SJCRH30 (cell line): ENCODE measurements at places on chromosomes 13 and 19. TPM values are rescaled to one million over a fixed set of nuclear protein-coding genes. Genes with fewer than 3 reads are reported as not detected.

Gene GPR12
- not detected in 2 replicates for total RNA-seq

Gene XPO4
- 42.8 and 48.0 TPM in 2 replicates for total RNA-seq

Gene MIR17HG
- 43.9 and 55.8 TPM in 2 replicates for total RNA-seq

Gene IRS2
- total RNA-seq = 2.2 TPM in 2 replicates

Gene B9D2
- 2.8 and 2.9 TPM in 2 replicates for total RNA-seq

Gene KIR2DL4
- total RNA-seq = not detected in 2 replicates

Gene ZNF578
- total RNA-seq = 1.7 and 2.8 TPM in 2 replicates

Gene ICAM5
- 0.22 and 0.28 TPM in 2 replicates for total RNA-seq

Gene KIR3DL1
- not detected in 2 replicates for total RNA-seq

DNA sequence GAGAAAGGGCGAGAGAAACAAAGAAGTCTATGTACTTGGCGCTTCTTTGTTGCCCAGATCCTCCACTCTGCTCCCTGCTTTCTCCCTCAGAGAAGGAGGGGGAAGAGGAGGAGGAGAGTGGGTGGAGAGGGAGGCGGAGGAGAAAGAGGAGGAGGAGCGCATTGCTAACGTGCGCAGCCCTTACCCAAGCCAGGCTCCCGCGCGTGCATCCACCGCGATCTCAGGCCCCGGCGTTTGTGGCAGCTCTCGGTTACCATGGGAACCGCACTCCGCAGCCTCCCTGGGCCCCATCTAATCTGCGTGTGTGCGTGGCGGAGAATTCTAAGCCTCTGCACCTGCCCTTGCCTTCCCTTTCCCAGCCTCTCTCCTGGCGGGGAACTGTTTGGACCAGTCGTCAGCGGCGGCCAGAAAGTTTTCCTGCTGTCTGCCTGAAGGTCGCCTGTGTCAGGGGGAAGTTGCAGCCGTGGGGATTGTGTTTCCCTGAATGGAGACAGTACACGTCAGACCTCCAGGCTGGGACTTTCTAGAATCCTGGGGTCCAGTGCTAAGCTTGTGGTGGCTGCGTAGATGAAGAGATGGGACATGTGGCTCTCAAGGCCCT lies at the start of gene ERICH6B:
Gene ERICH6B (minus strand): TSS at position 239 of the 601 bp plus-strand sequence. CDS start 18,734 bp downstream, outside the sequence.
- no peak within 1 kb of the TSS for H3K4me3 ChIP-seq
- H3K4me1 ChIP-seq = no peaks in the 10 kb centered on the region
- H3K27ac ChIP-seq = no peak within 1 kb of the TSS
- no peaks in the 10 kb centered on the region for H3K27me3 ChIP-seq

- no peak overlapping the region for H3K4me3 ChIP-seq
- DNase-seq = peak; percentile 88
- H3K4me1 ChIP-seq = peaks cover 27% of the 10 kb centered on the region
- peak overlapping the region; percentile 61 for H3K27ac ChIP-seq
Observed at GRCh38 chr19:19113040-19113626, 25.1 kb downstream of the TMEM161A start.

DNA sequence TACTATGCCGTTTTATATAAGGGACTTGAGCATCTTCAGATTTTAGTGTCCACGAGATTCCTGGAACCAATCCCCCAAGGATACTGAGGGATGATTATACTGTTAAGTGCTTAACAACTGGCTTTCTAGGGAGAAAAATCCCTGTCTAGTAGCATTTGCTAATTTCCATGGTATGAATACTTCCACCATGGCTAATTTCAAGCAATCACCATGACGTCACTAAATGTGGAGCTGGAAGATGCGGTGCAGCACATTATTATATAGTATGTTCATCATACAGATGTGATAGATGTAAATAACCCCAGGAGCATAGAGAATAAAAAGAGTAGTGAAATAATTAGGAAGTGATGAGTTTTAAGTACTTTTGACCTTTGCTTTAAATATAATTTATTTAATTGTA lies 72.7 kb downstream of the SIAH3 start:
- no peaks in the 10 kb centered on the region for H3K27me3 ChIP-seq
- H3K27ac ChIP-seq = no peak overlapping the region; the same call in 1 of the 2 replicates
- H3K36me3 ChIP-seq = no peaks in the 10 kb centered on the region

- no peak overlapping the region for H3K4me3 ChIP-seq
- H3K27me3 ChIP-seq = no peaks in the 10 kb centered on the region
- H3K27ac ChIP-seq = no peak overlapping the region
- DNase-seq = no peak
Observed at GRCh38 chr19:1647501-1648458, 4.6 kb downstream of the TCF3 start.

- DNase-seq = no peak
- no peak overlapping the region for H3K27ac ChIP-seq
- H3K27me3 ChIP-seq = no peaks in the 10 kb centered on the region
- no peaks in the 10 kb centered on the region for H3K36me3 ChIP-seq
- H3K4me1 ChIP-seq = peaks cover 12% of the 10 kb centered on the region
Observed at GRCh38 chr19:33508941-33509614, 12.5 kb downstream of the PEPD start.

- H3K4me3 ChIP-seq = no peak overlapping the region
- H3K36me3 ChIP-seq = peaks cover 4% of the 10 kb centered on the region; the same call in 1 of the 2 replicates
- no peak overlapping the region for H3K27ac ChIP-seq
- H3K4me1 ChIP-seq = peaks cover 26% of the 10 kb centered on the region
- DNase-seq = no peak
- H3K27me3 ChIP-seq = no peaks in the 10 kb centered on the region
Observed at GRCh38 chr19:19458110-19458816, 52.8 kb downstream of the GATAD2A start.

DNA sequence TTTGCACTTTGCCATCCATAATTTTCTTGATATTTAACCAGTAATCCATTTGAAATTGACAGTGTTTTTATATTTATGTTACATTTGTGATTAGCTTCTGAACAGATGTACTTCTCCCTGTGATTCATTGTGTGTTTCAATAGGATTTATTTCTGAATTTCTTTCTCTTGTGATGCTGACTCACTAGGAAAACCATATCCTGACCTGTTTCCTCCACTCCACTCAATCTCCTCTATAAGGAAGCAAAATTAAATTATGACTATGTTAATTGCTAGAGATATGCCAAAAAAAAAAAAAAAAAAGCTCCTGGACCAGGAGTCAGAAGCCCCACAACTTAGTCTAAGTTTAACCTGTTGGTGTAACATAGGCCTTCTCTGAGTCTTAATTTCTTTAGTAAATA lies 614.6 kb upstream of the SPRY2 start:
- H3K27me3 ChIP-seq = no peaks in the 10 kb centered on the region
- no peak overlapping the region for H3K27ac ChIP-seq
- no peaks in the 10 kb centered on the region for H3K4me1 ChIP-seq

GRCh38 chr13:106491928-106492587 lies 43.4 kb downstream of the EFNB2 start:
- no peaks in the 10 kb centered on the region for H3K4me1 ChIP-seq
- H3K27ac ChIP-seq = no peak overlapping the region
- H3K36me3 ChIP-seq = peaks cover 21% of the 10 kb centered on the region
- no peak for DNase-seq
- no peak overlapping the region for H3K4me3 ChIP-seq
- H3K27me3 ChIP-seq = no peaks in the 10 kb centered on the region

DNA sequence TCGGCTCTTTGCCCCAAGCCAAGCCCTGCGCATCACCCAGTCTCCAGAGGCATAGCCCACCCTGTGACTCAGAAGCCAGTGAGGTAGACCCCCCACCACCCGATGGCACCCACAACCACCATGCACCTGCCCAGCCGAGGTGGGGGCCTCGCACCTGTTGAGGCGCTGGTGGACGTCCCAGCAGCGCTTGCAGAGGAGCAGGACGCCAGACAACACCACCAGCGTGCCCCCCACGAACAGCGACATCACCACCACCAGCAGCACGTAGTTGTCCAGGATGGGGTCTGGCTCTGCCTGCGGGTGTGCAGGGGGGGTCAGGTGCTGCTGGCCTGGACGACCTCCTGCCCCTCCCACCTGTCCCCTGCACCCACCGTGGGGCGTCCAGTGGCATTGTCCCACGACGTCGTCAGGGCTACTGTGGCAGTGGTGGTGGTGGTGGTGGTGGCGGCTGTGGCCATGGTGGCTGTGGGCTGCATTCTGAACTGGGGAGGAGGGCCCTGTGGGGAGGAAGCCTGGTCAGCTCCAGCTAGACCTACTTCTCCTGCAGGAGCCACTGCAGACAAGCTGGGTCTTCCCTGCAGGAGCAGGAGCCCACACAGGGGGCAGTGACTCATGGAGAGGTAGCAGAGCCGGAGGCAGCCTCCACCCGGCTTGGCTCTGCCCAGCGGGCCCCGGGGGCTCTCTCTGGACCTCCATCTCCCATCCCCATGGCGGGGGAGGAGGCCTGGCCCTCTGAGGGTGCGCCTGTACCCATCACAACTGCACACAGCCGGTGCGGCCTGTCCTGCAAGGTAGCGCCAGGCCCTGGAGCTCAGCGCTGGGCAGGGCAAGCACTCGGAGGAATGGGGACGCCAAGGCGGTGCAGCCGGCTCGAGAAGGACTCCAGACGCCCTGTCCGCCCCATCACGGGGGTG lies 1.9 kb downstream of the CBARP start:
- H3K27me3 ChIP-seq = peaks cover 4% of the 10 kb centered on the region; the same call in 1 of the 2 replicates
- no peak overlapping the region for H3K27ac ChIP-seq
- no peaks in the 10 kb centered on the region for H3K36me3 ChIP-seq

DNA sequence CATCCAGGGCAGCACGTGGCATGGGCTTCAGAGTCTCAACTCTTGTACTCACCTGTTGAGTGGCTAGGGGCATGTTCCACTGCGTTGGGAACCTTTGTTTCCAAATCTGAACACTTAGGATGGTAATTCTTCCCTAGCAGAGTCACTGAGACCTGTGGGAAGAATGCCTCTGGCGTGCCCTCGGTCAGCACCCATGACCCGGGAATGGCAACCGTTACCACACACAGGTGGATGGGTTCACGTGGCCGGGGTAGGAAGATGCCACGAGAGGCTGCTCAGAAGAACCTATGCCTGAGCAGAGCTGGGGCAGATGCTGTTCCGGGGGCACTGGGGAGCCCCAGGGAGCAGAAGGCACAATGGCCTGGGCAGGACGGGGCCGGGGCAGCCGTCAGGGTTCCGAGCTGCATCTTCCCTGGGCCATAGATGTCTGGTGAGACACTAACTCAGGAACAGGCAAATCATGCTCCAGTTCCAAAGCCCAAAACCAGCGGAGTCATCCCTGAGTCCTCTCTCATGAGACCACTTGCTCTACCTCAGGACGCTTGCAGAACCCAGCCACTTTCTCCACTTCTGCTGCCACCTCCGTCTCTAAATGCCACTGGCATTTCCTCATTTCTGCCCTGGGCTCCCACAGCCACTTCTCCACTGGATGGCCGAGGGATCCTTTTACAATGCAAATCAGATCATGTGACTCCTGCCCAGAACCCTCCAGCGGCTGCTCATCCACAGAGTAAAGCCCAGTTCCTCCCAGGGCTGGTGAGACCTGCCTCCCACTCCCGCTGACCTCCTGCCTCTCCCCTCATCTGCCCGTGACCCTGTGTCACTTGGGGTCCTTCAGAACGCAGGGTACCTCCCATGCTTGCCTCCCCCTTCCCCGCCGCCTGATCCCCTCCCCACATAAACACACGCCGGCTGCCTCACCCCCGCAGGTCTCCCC lies 36.7 kb downstream of the FAM124A start:
- H3K4me3 ChIP-seq = no peak overlapping the region
- H3K4me1 ChIP-seq = no peaks in the 10 kb centered on the region
- DNase-seq = peak; percentile 47
- H3K27me3 ChIP-seq = no peaks in the 10 kb centered on the region

- H3K36me3 ChIP-seq = no peaks in the 10 kb centered on the region
- H3K4me1 ChIP-seq = peaks cover 43% of the 10 kb centered on the region
- DNase-seq = peak; percentile 58
- H3K27me3 ChIP-seq = no peaks in the 10 kb centered on the region
Observed at GRCh38 chr13:27403203-27403678, 21.2 kb upstream of the GTF3A start.

DNA sequence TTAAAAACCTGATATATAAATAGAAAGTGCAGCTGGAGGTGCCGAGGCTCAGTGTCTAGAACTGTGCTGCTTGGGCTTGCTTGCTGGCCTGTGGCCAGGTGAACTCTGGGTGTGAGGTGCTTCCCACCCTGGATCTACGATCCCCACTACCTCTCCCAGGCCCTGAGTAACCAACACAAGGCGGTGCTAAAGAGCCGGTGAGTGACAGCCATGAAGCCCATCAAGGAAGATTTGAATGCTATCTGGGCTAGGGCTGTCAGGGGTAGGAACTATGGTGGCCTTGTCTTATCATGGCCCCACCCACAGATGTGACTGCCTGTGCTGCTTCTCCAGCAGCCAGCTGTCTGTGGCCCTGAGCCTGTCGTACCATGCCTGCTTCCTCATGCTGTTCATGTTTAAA lies 25.6 kb upstream of the ZNF91 start:
- H3K4me1 ChIP-seq = no peaks in the 10 kb centered on the region
- no peak overlapping the region for H3K27ac ChIP-seq
- H3K27me3 ChIP-seq = no peaks in the 10 kb centered on the region
- H3K36me3 ChIP-seq = no peaks in the 10 kb centered on the region
- no peak for DNase-seq

GRCh38 chr19:38193445-38193844 lies 30.6 kb downstream of the DPF1 start:
- H3K27ac ChIP-seq = no peak overlapping the region
- no peaks in the 10 kb centered on the region for H3K27me3 ChIP-seq
- H3K36me3 ChIP-seq = 0 out of 2 replicates have a peak, but pooled peaks cover 4% of the 10 kb centered on the region
- no peaks in the 10 kb centered on the region for H3K4me1 ChIP-seq
- H3K4me3 ChIP-seq = no peak overlapping the region

DNA sequence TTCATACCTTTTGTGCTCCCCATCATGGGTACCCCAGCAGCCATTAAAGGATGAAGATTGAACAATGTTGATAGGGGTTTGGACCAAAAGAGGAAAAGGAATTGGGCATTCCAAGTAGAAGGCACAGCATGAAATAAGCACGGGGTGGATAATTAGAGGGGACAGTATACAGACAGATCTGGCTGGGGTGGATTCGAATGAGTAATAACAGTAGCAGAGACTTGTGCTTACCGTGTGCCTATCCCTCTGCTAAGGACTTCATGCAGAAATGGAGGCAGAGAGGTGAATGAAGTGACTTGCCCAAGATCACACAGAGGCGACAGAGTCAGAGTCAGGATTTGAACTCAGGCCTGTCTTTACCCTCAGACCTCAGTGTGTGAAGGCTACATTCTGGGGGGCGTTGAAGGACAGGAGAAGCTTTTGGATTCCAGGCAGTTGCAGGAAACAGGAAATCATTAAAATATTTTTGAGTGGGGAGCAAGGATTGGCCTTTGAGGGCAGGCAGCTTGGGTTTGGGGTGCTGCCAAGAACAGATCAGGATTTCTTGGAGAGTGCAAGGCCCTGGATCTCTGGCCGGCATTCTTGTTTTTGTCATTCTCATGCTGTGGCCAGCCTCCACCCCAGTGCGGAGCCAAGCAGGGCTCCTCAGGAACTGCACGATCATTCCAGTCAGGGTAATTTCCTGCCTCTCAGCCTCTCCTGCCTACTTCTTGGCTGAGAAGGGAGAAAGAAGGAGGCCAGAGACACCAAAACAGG lies 18.7 kb downstream of the PAF1 start:
- H3K4me1 ChIP-seq = no peaks in the 10 kb centered on the region
- peaks cover 85% of the 10 kb centered on the region for H3K36me3 ChIP-seq
- no peak overlapping the region for H3K27ac ChIP-seq

- no peaks in the 10 kb centered on the region for H3K36me3 ChIP-seq
- H3K4me1 ChIP-seq = no peaks in the 10 kb centered on the region
- no peak overlapping the region for H3K27ac ChIP-seq
Observed at GRCh38 chr19:14683439-14683838, 6.4 kb upstream of the ZNF333 start.

- no peak for DNase-seq
- H3K27me3 ChIP-seq = no peaks in the 10 kb centered on the region
- H3K27ac ChIP-seq = no peak overlapping the region
- peaks cover 3% of the 10 kb centered on the region; the same call in 1 of the 2 replicates for H3K4me1 ChIP-seq
- H3K36me3 ChIP-seq = no peaks in the 10 kb centered on the region
- H3K4me3 ChIP-seq = no peak overlapping the region
Observed at GRCh38 chr13:113804703-113805430, 45.8 kb downstream of the TMEM255B start.

GRCh38 chr19:58352760-58353671 lies at the start of gene A1BG:
Gene A1BG, minus strand, starts transcription at chr19:58353492. Its CDS starts 55 bp downstream, at chr19:58353437.
- H3K4me1 ChIP-seq = peaks cover 2% of the 10 kb centered on the region; the same call in 1 of the 2 replicates
- H3K4me3 ChIP-seq = no peak within 1 kb of the TSS
- H3K36me3 ChIP-seq = no peaks in the 10 kb centered on the region
- no peak for DNase-seq
- H3K27me3 ChIP-seq = no peaks in the 10 kb centered on the region
